ENCODE measurements at places on chromosomes 1 and 21.

DNA sequence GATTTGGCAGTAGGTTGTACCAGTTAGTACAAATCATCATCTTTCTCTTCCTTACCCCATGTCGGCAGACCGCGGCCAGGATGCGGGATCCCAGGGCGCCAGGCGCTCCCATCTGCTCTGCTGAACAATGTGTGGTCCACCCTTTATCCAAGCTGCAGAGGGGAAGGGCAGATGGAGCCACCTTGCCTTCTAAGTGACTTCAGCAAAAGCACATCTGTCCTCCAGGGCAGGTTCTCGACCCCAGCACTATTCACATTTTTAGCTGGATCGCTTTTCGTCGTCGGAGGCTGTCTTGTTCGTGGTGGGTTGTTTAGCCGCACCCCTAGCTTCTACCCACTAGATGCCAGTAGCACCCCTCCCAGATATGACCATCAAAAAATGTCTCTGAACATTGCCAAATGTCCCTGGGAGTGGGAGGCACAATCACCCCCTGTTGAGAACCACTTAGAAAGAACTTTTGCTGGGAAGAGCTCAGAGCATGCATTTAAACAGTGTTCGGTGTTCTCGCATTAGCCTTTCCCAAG is 58.1 kb upstream of the SIM2 start:
- H3K27me3 ChIP-seq: no peaks in the 10 kb centered on the region
- no peak for DNase-seq
- H3K4me1 ChIP-seq: no peaks in the 10 kb centered on the region
- no peak overlapping the region for H3K4me3 ChIP-seq

DNA sequence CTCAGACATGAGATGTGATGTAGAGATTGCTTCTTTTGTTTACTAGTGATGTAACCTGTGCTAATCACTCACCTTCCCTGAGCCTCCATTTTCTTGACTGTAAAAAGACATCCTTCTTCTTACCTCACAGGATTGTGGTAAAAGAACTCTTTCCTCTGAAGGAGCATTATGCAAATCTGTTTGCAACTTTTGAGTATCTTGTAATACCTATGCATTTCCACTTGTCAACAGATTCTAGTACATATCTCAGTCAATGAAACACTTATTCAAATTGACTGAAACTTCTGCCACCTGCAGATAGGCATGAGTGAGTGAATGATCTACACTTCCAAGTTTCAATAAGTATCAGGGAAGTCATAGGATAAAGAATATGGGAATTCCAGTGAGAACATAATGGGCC is 174.7 kb downstream of the HHIPL2 start:
- DNase-seq: no peak
- no peak overlapping the region for H3K4me3 ChIP-seq
- H3K27ac ChIP-seq: no peak overlapping the region

DNA sequence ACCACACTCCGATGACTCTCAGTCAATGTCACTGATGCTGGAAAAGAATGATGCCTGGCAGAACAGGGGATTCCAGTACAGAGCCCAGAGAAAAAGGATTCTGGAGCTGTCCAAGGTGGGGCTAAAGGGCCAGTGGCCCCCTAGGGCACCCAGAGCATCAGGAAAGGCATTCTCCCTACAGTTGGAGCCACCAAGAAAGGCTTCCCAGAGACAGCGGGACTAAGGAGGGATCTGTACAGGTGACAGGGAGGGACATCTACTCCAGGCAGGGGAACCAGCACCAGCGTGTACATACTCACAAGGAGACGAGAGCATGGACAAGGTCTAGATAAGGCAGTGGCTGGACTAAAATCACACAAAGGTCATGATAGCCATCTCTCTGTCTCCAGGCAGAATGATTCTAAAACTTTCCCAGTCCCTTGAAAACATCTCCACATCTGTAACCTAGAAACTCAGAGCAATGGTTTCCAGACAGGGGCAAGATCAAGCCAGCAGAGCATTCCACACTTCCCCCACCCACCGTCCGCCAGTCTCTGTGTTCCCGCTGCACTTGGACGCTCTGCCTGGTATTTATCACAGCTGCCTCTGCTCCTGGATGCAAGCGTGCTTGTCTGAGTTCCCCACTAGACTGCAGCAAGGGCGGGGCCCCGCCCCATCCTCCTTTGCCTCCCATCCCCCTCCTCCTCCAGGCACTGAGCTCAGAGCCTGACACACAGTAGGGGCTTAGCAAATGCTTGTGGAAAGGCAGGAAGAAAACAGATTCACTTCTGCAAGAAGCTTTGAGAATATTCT is 111.6 kb upstream of the ZC3H12A start:
- H3K36me3 ChIP-seq: no peaks in the 10 kb centered on the region
- no peak overlapping the region for H3K4me3 ChIP-seq
- H3K4me1 ChIP-seq: no peaks in the 10 kb centered on the region
- no peak for DNase-seq
- no peak overlapping the region for H3K27ac ChIP-seq

DNA sequence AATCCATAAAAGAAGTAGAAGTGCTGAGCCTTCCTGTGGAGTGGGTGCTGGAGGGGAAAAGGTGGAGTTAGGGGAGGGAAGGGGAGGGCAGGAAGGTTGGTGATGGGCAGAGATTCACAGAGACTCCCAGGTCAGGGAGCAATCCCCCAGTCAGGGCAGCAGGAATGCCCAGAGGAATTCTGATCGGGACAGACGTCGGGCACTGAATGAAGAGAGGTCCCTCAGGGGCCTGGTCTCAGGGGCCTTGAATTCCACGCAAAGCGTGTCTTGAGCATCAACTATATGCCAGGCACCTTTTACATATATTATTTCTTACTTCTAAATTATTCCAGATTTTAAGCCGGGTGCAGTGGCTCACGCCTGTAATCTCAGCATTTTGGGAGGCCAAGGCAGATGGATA is 7.2 kb upstream of the PADI1 start:
- H3K36me3 ChIP-seq: no peaks in the 10 kb centered on the region
- DNase-seq: peak; percentile 20
- H3K4me1 ChIP-seq: no peaks in the 10 kb centered on the region
- peaks cover 3% of the 10 kb centered on the region for H3K27me3 ChIP-seq
- H3K27ac ChIP-seq: no peak overlapping the region

GRCh38 chr21:27246741-27247140 is 279.9 kb upstream of the ADAMTS5 start:
- H3K36me3 ChIP-seq: no peaks in the 10 kb centered on the region
- no peaks in the 10 kb centered on the region for H3K27me3 ChIP-seq
- H3K27ac ChIP-seq: no peak overlapping the region

DNA sequence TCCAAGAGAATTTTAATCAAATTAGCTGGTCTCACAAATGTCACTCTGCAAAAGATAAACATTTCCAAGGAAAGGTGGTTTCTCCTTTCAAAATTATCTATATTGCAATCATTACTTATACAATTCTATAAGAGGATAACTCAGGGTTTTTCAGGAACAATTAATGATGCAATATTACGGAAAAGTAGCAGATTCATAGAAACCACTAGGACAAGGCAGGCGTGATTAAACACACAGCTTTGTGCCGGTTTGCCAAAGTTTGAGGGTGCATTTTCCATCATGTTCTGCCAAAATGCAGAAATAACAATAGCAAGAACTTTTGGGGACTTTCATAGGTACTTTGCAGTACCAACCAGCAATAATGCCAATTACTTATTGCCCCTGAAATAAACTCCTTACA is 605 bp downstream of the TNFRSF9 start:
- no peak for DNase-seq
- no peaks in the 10 kb centered on the region for H3K36me3 ChIP-seq
- no peak overlapping the region for H3K27ac ChIP-seq
- peaks cover 5% of the 10 kb centered on the region for H3K4me1 ChIP-seq

GRCh38 chr1:229397762-229398161 is 36.1 kb downstream of the ACTA1 start:
- H3K4me3 ChIP-seq: no peak overlapping the region
- H3K36me3 ChIP-seq: no peaks in the 10 kb centered on the region
- no peaks in the 10 kb centered on the region for H3K4me1 ChIP-seq
- no peak for DNase-seq
- H3K27ac ChIP-seq: no peak overlapping the region

DNA sequence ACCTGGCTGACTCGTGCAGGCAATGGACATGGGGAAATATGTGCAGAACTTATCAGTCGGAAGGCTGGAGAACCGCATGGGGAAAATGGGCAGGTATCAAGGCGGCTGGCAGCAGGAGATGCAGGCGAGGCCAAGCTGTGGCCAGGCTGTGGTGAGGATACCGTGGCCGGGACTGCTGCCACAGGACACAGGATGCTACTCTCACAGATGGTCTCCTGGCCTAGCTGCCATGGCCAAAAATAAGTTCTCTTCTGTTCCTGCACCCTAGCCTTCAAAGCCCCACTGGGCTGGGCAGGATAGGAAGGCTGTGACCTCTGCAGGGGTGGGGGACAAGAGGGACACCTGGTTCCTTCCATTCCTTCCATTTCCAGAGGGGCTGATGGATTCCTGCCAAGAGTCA is 26.4 kb downstream of the TEX35 start:
- no peaks in the 10 kb centered on the region for H3K27me3 ChIP-seq
- H3K4me1 ChIP-seq: peaks cover 16% of the 10 kb centered on the region
- no peak overlapping the region for H3K4me3 ChIP-seq
- no peak for DNase-seq

GRCh38 chr1:38624336-38625039 is 235.1 kb downstream of the RRAGC start:
- no peak for DNase-seq
- H3K36me3 ChIP-seq: no peaks in the 10 kb centered on the region
- no peak overlapping the region for H3K4me3 ChIP-seq
- H3K27ac ChIP-seq: no peak overlapping the region
- no peaks in the 10 kb centered on the region for H3K27me3 ChIP-seq

GRCh38 chr21:28298251-28298672 is 694.4 kb downstream of the LTN1 start:
- H3K27me3 ChIP-seq: no peaks in the 10 kb centered on the region
- H3K27ac ChIP-seq: no peak overlapping the region
- no peaks in the 10 kb centered on the region for H3K4me1 ChIP-seq
- DNase-seq: no peak
- no peaks in the 10 kb centered on the region for H3K36me3 ChIP-seq

DNA sequence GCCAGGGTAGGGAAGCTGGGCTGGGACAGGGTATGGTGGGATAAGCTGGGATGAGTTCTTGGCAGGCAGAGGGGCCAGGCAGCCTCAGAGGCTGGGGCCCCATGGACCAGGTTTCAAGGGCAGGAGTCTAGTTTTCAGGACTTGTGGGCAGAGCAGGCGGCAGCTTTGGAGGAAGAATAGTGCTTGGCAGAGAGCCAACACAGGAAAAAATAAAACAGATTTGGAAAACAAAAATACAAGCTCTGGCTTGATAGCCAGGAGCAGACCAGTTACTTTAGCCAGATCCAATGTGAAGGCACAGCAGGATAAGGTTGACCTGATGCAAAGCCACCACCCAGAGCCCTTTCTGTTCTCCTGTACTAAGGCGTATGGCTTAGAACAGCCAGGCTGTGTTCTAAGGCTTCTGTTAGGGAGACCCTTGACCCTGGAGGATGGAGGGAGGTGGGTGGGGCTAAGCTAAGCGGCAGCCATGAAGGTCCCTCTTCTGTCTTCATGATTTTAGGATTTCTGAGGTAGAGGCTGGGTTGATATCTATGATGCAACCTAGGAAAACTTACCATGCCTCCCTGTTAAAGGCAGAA is 5.5 kb downstream of the TRAF5 start:
- no peaks in the 10 kb centered on the region for H3K27me3 ChIP-seq
- no peaks in the 10 kb centered on the region for H3K4me1 ChIP-seq
- no peak overlapping the region for H3K27ac ChIP-seq
- DNase-seq: no peak
- no peak overlapping the region for H3K4me3 ChIP-seq

- H3K27me3 ChIP-seq: no peaks in the 10 kb centered on the region
- DNase-seq: no peak
- H3K27ac ChIP-seq: no peak overlapping the region
- no peaks in the 10 kb centered on the region for H3K36me3 ChIP-seq
These were observed 48.0 kb upstream of the ITPKB start for GRCh38 chr1:226787071-226787470.

GRCh38 chr1:170721621-170722020 is 57.7 kb downstream of the PRRX1 start:
- no peak for DNase-seq
- no peaks in the 10 kb centered on the region for H3K27me3 ChIP-seq
- peaks cover 16% of the 10 kb centered on the region for H3K4me1 ChIP-seq
- no peak overlapping the region for H3K4me3 ChIP-seq
- H3K36me3 ChIP-seq: peaks cover 2% of the 10 kb centered on the region

- no peak overlapping the region for H3K4me3 ChIP-seq
- no peaks in the 10 kb centered on the region for H3K4me1 ChIP-seq
- H3K27me3 ChIP-seq: no peaks in the 10 kb centered on the region
- H3K27ac ChIP-seq: no peak overlapping the region
- DNase-seq: no peak
- no peaks in the 10 kb centered on the region for H3K36me3 ChIP-seq
These were observed 641.1 kb upstream of the B3GALT2 start for GRCh38 chr1:193827516-193827915.

DNA sequence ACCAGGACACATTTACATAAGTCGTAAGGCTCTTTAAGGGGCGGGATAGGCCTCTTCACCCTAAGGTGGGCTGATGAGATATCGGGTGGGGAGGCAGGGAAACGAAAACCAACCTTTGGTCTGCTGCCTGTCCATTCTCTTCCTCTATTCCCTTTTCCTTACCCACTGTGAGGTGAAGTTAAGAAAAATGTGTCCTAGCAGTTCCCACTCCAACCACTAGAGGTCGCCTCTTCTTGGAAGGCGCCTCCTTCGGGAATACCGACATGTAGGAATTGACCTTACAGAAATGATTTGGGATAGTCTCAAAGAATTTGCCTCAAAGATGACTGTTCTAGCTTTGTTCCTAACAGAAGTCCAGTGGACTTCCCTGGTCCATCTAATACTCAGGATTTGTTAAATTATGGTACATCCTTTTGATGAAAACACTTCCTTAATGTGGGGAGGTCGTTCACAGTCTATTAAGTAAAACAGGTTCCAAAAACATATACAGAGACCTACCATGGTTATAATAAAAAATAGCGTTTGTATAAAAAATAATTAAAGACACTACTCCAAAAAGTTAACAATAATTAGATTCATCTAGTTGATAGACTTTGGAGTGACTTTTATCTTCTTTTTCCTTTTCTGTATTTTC is 14.1 kb downstream of the AZIN2 start:
- no peak overlapping the region for H3K27ac ChIP-seq
- DNase-seq: no peak

DNA sequence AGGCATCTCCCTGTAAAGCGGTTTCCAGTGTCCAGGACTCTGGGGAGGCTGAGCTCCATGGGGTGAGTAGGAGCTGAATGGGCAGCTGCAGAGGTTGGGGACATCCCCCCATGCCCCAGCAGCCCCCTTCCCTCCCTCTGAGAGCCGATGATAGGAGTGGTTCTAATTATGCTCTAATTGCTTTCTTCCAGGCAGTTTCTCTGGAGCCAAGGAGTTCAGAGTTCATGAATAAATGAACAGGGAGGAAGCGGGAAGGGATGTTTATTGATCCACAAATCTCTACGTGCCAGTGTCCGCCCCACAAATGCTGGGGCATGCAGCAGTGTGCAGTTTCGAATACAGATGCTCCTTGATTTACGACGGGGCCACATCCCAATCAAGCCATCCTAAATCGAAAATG is 15.6 kb downstream of the NKAIN1 start:
- H3K27ac ChIP-seq: no peak overlapping the region
- no peaks in the 10 kb centered on the region for H3K4me1 ChIP-seq
- H3K36me3 ChIP-seq: no peaks in the 10 kb centered on the region
